Liver (tissue), 10 donors: ENCODE measurements at places on chromosomes 1 and 21. TPM values are rescaled to one million over a fixed set of nuclear protein-coding genes. Genes with fewer than 3 reads are reported as not detected.
A peak's percentile ranks its signal among the peaks of the same experiment; 100 is the strongest.

Gene KIAA1614
- total RNA-seq, result 1.1 TPM

Gene SPRR5
- total RNA-seq, result not detected

Gene ESRRG
- total RNA-seq, result 0.47 TPM

Gene PLEKHN1
- total RNA-seq, result not detected

Gene COL11A1
- total RNA-seq, result 0.42 TPM

Gene LPAR3
- total RNA-seq, result not detected

Gene C1orf94
- not detected for total RNA-seq

Gene TMEM201
- 2.9 TPM for total RNA-seq

Gene PAQR6
- 0.23 TPM for total RNA-seq

Gene SPRR1A
- total RNA-seq, result not detected

GRCh38 chr1:33410091-33410701 lies 20.7 kb downstream of the PHC2 start:
- DNase-seq, result no peak

GRCh38 chr1:213702703-213703102 lies 285.1 kb upstream of the PROX1 start:
- DNase-seq, result no peak

- DNase-seq, result no peak
Observed at GRCh38 chr1:44103270-44104131, 15.1 kb upstream of the KLF17 start.

- DNase-seq, result peak; percentile 74
Observed at GRCh38 chr1:116574581-116575291, 3.9 kb upstream of the CD58 start.

DNA sequence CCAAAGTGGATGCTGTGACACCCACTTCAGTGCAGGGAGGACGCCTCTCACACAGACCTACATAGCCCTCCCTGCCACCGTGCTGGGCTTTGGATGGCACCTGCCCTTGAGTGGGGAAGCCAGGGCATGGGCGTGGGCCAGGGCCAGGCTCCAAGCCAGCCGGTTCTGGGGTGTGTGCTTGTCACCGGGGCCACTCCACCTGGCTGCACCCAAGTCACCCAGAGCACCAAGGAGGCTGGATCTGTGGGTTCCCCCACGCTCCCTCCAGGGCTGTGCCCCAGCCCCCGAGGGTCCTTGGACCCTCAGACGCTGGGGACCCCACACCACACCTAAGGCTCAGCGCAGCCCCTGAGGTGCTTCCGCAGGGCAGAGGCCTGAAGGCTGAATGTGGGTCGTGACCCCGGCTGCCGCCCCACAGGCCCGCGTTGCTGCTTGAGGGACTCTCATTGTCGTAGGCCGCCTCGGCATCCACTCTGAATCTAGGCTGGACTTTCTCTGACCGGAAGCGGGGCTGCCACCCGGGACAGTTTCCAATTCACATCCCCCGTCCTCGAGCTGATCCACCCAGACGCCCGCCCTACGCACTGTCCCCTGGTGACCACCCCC lies 1.5 kb downstream of the MXRA8 start:
- DNase-seq, result no peak

GRCh38 chr21:27171707-27172106 lies 204.8 kb upstream of the ADAMTS5 start:
- DNase-seq, result no peak

GRCh38 chr1:211129776-211130175 lies 4.2 kb downstream of the KCNH1 start:
- DNase-seq, result no peak

DNA sequence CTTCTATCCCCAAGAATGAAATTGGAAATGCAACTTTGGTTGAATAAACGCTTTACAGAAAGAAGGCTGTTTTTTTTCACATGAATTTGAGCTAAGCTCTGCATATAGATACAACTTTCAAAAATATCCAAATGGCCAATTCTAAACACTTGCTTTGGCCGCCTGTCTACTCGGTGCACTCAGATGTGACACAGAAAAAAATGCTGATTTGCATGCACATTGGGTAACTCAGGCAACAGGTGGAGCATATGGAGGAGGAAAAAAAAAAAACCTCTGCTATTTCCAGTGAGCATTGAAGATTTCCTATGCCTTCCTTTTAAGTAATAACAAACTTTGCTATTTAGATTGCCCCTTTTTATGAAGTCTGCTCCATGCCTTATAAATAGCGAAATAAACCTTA lies 262.5 kb downstream of the GRIK1 start:
- DNase-seq, result no peak

GRCh38 chr1:47725992-47726855 lies 271.0 kb downstream of the TRABD2B start:
- DNase-seq, result peak; percentile 62

- DNase-seq, result no peak
Observed at GRCh38 chr1:245537992-245538391, 383.2 kb downstream of the KIF26B start.

- no peak for DNase-seq
Observed at GRCh38 chr1:215166886-215167285, 84.3 kb downstream of the KCNK2 start.

DNA sequence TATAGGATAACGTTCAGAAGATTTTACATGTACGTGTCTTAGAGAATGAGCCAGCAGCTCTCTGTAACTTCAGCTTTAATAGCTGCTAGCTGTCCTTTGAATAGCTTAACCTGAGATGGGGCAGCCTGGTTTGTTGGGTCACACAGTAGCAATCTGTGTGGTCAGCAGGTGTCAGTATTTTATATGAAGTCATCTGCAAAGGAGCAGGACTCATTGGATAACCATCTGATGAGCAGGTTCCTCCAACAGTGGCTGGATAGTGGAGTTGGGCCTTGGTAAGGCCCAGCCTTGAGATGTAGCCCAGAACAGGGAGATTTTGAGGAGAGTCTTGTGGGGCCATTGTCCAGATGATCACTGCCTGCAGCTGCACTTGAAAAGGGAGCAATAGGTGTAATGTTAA lies 6.4 kb downstream of the GSTM5 start:
- peak; percentile 33 for DNase-seq

- DNase-seq, result peak; percentile 27
Observed at GRCh38 chr1:30035522-30036228, 687.7 kb downstream of the MATN1 start.

DNA sequence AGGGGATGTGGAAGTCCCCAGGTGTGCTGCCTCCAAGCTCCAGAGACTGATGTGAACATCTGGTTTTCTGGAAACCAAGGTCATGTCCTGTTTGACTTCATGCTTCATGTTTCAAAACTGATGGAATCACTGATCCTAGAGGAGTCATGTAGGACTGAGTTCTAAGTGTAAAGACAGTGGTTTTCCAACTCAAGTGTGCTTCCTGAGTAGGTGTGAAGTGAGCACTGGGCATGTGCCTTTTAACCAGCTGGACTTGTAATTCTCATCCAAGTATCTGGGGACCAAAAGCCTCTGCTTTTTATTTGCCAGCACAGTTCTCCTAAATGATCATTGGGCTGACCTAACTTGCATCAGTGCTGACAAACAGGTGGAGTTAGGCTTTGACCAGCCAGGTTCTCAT lies 36.9 kb downstream of the ABCA4 start:
- no peak for DNase-seq

GRCh38 chr1:92804721-92805201 lies 19.9 kb upstream of the EVI5 start:
- DNase-seq, result no peak

- no peak for DNase-seq
Observed at GRCh38 chr1:182709855-182710254, 25.5 kb upstream of the RGS8 start.

DNA sequence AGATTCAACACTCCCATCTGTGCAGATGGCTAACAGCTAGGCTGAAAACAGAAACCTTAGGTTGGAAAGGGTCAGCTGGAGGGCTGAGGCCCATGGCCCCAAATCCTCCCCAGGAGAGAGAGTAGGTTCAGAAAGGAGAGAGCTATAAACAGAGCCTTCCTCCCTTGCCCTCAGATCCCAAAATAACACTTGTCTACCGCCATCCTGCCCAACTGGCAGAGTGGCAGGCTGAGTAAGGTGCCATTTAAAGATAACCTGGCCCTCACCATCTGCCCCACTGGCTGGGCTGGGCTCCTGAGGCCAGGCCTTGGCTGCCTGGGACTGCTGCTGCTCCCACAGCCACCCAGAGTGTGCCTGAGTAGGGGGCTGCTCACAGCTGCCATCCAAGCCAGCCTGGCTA lies 4.3 kb upstream of the SHISA4 start:
- DNase-seq, result no peak

GRCh38 chr1:94061513-94062443 lies 59.2 kb downstream of the ABCA4 start:
- peak; percentile 70 for DNase-seq

DNA sequence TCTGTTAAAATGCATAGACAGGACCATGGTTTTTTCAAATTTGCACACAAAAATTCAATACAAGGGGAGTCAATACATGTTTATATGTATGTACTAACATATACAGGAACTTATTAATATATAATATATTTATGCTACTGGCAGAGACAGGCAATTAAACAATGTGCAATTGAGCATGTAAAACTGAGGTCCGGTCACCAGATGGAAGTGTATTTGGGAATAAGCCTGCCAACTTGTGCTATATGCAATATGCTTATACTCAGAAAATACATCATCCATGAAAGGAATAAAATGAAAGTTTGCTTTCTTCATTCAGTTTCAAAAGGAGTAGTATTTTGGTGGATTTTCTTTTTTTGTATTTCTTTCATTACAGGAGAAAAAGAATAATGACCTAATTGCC lies 640.2 kb upstream of the CXADR start:
- no peak for DNase-seq

DNA sequence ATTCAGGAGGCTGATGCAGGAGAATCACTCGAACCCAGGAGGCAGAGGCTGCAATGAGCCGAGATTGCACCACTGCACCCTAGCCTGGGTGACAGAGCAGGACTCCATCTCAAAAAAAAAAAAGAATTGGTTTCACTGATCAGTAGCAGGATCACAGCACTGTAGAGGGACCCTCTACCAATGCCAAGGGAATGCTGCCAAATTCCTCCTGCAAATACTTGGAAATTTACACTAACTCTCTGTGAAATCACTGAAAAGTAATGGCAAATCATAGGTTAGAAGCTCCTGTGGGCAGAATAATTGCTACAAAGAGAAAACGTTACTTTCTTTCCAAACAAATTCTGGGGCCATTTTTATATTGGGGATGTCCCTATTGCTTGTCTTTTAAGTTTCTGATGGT lies 6.7 kb upstream of the GPR25 start:
- DNase-seq, result no peak

GRCh38 chr1:104987210-104987609 lies 1237.5 kb downstream of the AMY1C start:
- DNase-seq, result no peak

- DNase-seq, result no peak
Observed at GRCh38 chr1:21229246-21230000, 52.7 kb upstream of the EIF4G3 start.

DNA sequence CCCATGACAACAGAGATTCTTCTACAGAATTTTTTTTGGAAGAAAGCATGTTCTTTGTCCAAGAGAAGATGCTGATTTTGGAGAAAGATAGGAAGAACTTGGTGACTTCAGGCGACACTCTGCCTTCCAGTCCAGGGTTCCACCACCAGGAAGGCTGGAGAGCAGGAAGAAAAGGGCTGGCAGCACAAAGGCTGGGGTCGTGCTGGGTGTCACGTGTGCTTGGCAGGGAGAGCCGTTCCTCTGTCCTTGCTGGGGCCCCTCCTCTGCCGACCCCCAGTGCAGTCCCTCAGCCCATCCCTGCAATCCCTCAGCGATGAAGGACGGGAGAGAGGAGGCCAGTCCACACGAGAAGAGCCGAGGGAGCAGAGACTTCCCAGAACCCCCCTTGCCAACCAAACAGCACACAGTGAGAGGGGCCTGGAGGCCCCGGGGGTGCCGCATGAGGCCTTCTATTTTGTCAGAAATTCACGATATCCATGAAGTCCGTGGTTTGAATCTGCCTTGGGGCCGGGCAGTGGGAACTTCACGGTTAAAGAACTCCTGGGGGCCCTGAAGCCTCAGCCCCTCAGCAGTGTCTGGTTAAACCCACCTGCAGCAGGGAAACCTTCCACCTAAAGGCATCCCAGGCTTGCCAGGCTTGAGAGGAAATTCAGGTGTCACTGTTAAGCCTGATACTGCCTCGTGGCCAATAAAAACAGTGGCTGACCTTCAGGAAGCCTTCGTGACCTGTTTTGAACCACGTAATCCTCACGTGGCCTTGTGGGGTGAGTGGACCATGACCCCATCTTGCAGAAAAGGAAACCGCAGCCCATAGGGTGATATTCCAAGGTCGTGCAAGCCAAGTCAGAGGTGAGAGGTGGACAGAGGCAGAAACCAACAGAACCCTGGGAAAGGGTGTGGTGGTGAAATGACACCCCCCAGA lies 3.4 kb downstream of the KRTAP10-12 start:
- peak; percentile 27 for DNase-seq

DNA sequence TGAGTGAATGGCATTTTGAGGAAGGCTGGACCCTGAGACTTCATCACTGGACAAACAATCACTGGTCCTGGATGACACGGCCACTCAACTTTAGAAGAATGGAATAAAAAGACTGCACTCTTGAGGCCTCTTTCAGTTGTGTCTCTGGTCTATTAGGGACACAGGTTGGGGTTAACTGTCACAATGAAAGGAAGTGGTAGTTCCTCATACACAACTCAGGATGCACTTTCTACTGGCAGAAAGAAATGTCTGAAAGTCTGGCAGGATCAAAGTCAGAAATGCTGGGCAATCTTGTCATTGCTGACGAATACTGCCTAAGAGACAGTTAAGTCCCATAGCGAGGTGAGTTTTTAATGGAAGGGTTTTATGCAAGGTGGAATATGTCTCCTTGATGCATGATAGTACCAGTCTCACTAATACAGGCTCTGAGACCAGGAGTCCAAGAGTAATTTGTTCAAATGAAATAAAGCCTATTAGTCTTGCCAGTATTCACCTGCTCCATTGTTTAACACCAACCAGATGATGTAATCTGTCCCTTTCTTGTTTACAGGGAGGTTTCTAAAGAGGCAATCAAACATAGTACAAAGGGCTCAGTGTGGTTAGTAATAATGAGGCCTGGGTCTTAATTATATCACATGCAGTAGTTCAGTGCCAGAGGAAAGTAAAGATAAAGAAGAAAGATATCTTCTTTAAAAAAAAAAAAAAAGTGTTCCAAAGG lies 11.2 kb upstream of the RRP15 start:
- DNase-seq, result no peak

DNA sequence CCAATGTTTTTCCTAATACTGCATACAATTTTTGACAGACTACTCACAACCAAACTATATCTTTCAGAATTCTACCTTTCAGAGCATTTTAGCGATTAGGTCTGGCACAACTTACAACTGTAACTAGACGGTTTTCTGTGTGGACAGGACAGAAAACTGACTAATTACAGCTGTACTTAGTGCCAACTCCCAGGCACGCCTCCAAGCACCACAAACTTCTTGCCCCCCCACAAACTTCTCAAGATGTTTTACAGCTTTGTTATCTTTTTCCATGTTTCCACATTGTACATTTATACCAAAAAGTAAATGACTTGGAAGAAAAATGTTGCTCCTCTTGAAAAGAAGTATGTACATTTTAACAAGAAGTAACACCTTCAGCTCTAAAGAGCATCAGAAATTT lies 13.8 kb downstream of the LYST start:
- DNase-seq, result no peak

GRCh38 chr21:41160036-41160435 lies 7.9 kb upstream of the BACE2 start:
- no peak for DNase-seq
